GM18507 (cell line): ENCODE measurements at places on chromosomes 2 and 18.

DNA sequence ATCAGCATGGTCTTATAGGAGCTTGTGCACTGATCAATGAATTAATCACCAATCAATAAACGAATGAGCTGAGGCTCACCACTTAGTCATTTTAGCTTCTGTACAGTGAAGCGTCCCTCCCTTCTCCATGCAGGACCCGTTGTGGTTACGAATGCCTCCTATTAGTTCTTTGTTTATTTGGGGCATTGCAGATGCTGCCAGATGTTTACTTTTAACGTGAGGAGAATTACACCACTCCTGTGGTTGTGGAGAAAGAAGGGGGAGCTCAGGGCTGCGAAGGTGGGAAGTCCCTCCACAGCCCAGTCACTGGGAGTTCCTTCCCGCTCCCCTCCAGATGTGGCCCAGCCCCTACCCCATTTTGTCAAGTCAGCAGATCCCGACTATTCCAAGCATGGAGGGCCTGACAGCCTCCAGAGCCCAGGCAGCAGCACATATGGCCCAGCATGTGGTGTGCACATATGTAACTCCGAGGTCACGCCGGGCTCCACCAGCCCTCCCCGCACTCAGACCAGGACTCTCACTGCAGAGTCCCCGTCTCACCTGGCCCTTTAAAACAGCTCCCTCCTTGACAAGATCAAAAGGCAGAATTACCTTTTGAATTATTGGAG, 20.9 kb downstream of the PKDCC start:
- DNase-seq: no peak

DNA sequence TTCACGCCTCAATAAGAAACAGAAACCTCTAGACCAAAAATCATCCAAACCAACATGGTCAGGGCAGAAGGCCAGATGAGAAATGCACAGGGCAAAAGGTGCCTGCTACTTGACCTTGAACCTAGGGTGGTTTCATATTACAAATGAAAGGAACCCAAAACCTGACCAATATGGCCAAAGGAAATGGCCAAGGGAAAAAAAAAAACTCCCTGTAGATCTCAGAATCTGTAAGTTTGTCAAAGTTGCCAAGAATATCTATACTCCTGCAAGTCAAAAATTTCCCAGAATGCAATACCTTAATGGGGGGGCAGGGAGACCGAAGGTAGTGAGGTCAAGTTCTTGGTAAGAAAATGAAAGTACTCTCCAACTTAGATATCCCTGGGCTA, 47.2 kb downstream of the HIBCH start:
- no peak for DNase-seq

- DNase-seq: no peak
These were observed 2.6 kb downstream of the ZNF521 start for GRCh38 chr18:25349131-25349925.

DNA sequence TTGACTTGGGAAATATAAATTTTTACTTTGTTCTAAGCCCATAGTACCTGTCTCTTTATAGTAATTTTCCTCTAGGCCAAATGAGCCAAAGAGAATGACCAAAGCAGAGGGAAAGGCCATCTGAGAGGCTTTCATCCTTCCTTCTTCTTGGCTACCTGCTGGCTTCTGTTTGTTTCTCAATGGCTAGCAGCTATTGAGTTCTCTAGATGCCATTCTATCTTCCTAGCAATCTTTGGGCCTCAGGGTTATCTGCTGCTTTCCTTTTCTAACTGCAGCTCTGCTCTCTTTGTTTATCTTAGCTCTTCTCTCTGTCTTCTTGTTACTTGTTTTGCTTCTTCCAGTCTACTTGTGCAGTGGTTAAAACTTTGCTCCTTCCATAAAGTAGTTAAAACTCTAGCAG, 601.1 kb upstream of the NRXN1 start:
- DNase-seq: no peak

- no peak for DNase-seq
These were observed 39.3 kb upstream of the ID2 start for GRCh38 chr2:8642366-8643068.

- no peak for DNase-seq
These were observed 479.9 kb upstream of the FANCL start for GRCh38 chr2:58720770-58721697.

DNA sequence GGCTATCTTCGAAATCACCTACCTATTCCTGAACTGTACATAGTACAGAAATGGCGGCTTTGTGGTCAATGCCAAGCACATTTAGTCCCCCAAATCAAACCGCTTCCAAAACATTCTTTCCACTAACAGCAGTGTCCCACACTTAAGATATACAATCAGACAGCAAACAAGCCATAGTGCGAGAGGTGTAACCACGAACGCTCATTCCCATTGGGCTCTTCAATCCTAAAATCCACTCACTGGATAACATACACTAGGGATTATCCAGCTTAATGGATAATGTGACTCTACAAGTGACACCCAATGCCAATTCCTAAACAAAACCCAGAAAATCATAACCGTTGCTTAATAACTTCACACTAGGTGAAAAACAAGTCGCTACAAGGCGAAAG, 2.0 kb downstream of the XPO1 start:
- no peak for DNase-seq

GRCh38 chr2:236211296-236211695, 43.1 kb upstream of the GBX2 start:
- DNase-seq: no peak

DNA sequence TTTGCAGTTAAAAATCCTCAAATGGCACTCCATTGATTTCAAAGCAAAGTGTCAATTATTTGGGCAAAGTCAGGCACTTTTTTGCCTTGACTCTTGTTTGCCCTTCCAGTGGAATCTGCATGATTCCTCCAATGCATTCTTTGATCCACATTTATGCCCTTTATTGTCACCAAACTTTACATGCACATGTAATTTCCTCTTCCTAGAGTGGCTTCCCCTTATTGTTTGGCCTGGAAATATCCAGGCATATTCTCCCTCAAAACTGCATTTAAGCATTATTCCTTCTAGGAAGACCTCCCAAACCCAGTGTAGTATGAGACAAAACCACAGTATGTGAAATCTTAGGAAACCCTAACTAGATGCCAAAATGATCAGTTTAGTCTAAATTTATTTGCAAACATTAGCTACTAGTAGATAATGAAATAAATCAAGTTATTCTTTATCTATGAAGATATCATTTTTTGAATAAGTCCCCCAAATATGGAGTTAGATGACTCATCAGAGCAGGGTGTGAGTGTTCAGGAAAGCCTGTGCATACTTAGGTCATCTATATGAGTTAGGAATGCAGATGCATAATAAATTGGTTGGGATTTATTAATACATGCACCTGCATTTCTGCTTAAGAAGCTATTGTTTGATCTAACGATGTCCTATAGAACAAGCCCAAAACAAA, 433.3 kb upstream of the TCF4 start:
- DNase-seq: no peak

DNA sequence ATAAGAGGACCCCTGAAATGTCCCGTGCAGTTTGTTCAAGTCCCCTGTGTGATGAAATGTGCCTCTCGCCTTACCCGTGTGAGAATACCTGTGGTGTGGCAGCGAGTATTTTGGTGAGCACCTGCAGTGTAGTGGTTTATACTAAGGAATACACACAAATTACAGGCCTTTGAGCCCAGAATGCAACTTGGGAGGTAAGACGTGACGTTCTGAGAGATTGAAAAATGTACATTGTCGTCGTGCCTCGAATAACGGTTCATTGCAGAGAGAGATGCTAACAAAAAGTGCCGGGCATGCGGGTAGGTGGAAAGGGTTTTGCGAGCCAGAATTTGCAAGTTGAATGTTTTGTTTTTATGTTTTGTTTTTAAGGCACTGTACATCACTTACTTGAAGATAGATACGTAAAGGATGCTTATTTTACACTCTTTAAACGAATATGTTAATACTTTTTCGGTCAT, 867 bp downstream of the RBBP8 start:
- no peak for DNase-seq

- DNase-seq: peak; percentile 14
These were observed 70.2 kb upstream of the SH3BP4 start for GRCh38 chr2:234881413-234882241.

DNA sequence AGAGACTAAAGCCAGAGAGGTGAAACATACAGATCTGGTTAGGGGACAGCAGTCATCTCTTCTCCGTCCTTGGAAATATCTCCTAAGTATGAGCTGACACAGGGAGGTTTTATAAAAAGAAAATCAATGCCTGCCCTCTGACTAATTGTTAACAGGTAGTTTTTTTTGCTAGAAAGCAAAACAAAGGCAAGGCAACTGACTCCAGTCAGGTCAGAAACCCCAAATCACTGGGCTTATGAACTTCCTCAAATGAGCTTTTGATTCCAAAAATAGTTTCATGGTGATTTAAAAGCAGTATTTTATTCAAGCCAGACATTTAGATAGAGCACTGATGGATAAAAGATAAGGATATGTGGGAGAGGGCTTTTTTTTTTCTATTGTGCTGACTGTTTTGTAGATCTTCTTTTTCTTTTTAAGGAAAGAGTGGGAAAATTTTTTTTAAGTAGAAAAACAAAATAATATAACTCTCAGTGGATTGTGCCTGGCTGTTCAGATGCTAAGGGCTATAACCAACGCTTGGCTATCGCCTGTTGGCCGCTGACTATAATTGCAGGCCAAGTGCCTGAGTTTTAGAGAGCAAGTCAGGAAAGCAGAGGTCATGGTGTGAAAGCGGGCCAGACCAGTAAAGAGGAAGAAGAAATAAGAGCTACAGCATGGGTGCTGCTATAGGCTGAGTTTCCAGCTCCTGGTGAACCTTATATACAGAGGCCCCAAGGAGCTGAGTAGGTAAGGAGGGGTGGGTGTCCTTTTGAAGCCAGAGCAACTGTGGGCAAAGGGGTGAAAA, 44.9 kb downstream of the MRPL35 start:
- no peak for DNase-seq

GRCh38 chr2:232486558-232487384, 863 bp downstream of the ECEL1 start:
- DNase-seq: no peak

GRCh38 chr18:50099725-50100407, 95.1 kb downstream of the MYO5B start:
- peak; percentile 12 for DNase-seq
